ENCODE measurements at places on chromosomes 3 and 15.

DNA sequence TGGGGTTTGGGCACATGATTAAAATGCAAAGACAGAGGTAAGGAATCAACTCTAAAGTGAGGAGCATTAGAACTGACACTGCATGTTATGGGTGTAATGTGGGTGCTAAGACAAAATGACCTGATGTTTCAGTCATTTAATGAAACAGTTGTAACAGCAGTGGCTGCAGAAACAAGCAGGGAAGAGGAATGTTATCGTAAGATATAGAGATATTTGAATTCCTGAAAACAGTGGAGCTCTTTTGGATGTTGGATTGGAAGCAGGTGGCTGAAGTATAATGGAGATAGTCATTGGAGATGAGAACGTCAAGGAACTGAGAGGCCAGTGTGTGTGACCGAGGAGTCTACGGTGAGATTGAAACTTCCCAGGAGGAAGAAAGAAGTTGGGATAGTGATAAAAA lies 1065.2 kb downstream of the ZPLD1 start:
- H3K27me3 ChIP-seq, result no peaks in the 10 kb centered on the region
- H3K4me3 ChIP-seq, result no peak overlapping the region
- H3K36me3 ChIP-seq, result no peaks in the 10 kb centered on the region
- no peaks in the 10 kb centered on the region for H3K4me1 ChIP-seq
- DNase-seq, result no peak

DNA sequence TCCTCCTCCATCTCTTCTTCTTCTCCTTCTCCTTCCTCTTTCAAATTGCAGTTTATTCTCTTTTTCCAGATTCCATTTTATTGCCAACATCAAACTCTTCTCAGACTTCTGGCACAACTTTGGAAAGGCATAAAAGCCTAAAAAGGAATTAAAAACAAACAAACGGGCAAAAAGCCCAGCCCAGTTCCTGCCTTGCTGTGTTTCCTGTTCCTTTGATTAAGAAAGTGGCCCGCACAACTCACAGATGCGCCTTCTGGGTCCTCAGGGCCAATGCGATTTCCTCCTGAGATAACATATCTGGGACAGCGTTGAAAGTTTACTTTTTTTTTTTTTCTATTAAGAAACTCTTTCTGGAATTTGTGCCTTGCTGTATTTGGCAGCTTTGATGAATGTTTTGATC lies 158.7 kb upstream of the UBE3A start:
- no peak overlapping the region for H3K27ac ChIP-seq
- no peak overlapping the region for H3K4me3 ChIP-seq

- H3K27ac ChIP-seq, result no peak overlapping the region
- DNase-seq, result no peak
These were observed 10.6 kb downstream of the HCN4 start for GRCh38 chr15:73357999-73358665.

GRCh38 chr3:133754455-133754854 lies 8.3 kb downstream of the TF start:
- DNase-seq, result no peak
- no peak overlapping the region for H3K27ac ChIP-seq
- no peak overlapping the region for H3K4me3 ChIP-seq
- H3K27me3 ChIP-seq, result no peaks in the 10 kb centered on the region
- no peaks in the 10 kb centered on the region for H3K36me3 ChIP-seq

GRCh38 chr3:129622226-129622874 lies 15.9 kb upstream of the PLXND1 start:
- no peak overlapping the region for H3K27ac ChIP-seq
- peaks cover 8% of the 10 kb centered on the region for H3K27me3 ChIP-seq
- DNase-seq, result no peak
- H3K4me1 ChIP-seq, result peaks cover 14% of the 10 kb centered on the region
- H3K4me3 ChIP-seq, result no peak overlapping the region

DNA sequence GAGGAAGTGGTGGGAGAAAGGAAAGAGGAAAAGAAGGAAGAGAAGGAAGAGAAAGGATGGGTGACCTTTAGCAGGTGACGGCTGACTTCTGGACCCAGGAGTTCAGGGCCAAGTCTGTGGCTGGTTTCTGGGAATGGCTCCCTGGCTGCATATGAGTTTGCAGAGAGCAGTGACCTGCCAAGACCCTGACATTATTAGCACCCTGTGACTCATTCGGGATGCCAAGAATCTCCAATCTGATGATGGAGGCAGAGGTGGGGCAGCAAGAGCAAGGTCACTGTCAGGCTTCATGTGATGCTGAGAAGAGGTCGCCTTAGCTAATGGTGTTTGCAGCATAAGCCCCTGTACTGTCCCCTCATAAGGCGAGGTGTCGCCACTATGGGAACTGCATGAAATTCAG lies 42.6 kb downstream of the MYZAP start:
- peaks cover 2% of the 10 kb centered on the region for H3K27me3 ChIP-seq
- no peak overlapping the region for H3K4me3 ChIP-seq
- no peaks in the 10 kb centered on the region for H3K36me3 ChIP-seq
- no peak overlapping the region for H3K27ac ChIP-seq
- no peaks in the 10 kb centered on the region for H3K4me1 ChIP-seq
- DNase-seq, result no peak

- peaks cover 11% of the 10 kb centered on the region for H3K4me1 ChIP-seq
- H3K4me3 ChIP-seq, result no peak overlapping the region
- H3K27ac ChIP-seq, result no peak overlapping the region
- H3K27me3 ChIP-seq, result no peaks in the 10 kb centered on the region
These were observed 31.2 kb upstream of the SRP14 start for GRCh38 chr15:40070166-40070557.

DNA sequence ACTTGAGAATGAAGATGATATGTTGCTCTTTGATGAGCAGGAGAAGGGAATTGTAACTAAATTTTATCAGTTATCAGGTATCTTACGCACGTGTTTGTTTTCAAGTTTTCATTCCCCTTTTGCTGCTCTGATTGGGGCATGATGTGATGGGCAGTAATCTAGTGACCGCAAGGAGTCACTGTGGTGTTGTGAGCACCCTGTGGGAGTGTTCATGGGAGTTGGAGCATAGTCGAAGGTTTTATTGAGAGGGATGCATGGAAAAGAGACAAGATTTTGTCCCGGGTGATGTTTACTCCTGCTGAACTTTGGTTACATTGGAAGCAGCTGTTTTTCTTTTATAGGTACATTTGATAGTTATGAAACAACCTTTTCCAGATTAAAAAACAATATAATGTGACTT lies 2.1 kb downstream of the FAN1 start:
- H3K36me3 ChIP-seq, result peaks cover 20% of the 10 kb centered on the region
- no peak for DNase-seq
- H3K27me3 ChIP-seq, result no peaks in the 10 kb centered on the region
- H3K4me3 ChIP-seq, result no peak overlapping the region
- H3K4me1 ChIP-seq, result peaks cover 34% of the 10 kb centered on the region

DNA sequence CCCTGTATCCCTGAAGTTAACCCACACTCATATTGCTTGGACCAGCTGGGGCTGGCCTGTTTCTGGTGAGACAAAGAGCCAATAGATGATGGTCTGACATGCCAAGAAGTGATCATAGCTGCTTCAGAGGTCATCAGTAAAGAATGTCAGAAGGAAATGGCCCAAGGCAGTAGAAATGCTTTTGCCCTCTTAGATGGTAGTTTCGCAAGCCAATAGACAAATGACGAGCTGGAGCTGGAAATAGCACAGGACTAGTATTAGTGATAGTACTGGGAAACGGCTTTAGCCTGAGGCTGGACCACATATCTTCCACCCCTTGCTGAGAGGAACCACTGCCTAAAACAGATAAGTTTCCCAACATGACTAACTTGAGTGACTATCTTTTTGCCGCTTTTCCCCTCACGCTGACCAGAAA lies 176.1 kb upstream of the THBS1 start:
- no peaks in the 10 kb centered on the region for H3K36me3 ChIP-seq
- H3K4me3 ChIP-seq, result no peak overlapping the region
- H3K27me3 ChIP-seq, result peaks cover 22% of the 10 kb centered on the region
- DNase-seq, result no peak
- H3K4me1 ChIP-seq, result no peaks in the 10 kb centered on the region

DNA sequence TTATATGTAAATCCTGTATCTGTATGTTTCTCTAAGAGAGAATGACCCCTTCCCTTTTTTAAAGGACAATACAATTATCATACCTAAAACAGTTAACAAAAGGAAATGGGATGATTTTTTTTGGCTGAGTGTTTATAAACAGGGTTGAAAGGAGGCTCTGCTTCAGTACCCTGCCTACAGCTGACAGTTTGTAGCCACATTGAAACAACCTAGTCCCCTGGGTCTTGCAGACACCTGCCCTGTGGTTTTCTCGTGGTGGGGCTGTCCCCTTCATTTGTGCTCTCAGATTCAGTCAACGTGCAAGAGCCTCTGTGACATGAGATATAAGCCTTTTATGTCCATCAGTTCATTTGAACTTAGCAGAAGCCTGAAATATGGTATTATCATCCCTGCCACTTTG lies 2.3 kb upstream of the HMCES start:
- H3K36me3 ChIP-seq, result peaks cover 63% of the 10 kb centered on the region
- H3K27ac ChIP-seq, result no peak overlapping the region
- H3K27me3 ChIP-seq, result no peaks in the 10 kb centered on the region

DNA sequence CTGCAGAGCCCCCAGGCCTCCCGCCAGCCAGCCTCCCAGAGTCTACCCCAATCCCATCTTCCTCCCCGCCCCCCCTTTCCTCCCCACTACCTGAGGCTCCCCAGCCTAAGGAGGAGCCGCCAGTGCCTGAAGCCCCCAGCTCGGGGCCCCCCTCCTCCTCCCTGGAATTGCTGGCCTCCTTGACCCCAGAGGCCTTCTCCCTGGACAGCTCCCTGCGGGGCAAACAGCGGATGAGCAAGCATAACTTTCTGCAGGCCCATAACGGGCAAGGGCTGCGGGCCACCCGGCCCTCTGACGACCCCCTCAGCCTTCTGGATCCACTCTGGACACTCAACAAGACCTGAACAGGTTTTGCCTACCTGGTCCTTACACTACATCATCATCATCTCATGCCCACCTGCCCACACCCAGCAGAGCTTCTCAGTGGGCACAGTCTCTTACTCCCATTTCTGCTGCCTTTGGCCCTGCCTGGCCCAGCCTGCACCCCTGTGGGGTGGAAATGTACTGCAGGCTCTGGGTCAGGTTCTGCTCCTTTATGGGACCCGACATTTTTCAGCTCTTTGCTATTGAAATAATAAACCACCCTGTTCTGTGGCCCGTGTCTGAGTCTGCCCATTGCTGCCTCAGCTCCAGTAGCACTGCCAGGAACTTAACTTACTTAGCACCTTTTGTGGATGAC lies 32.2 kb downstream of the PTPN23 start:
- no peaks in the 10 kb centered on the region for H3K27me3 ChIP-seq
- DNase-seq, result no peak
- no peak overlapping the region for H3K4me3 ChIP-seq

DNA sequence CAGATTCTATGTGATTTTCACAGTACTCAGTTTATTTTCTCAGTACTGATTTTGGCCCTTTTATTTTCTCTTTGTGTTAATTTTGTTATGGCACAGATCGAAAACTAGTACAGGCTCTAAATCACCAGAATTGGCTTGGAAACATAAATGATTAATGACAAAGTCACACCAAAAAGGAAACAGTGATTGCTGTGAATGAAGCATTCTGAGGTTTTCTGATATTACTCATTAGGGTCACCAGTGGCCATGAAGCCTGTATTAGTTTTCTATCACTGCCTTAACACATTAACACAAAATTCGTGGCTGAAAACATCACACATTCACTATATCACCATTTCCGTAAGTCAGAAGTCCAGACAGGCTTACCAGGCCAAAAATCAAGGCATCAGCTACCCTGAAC lies 343.0 kb upstream of the THRB start:
- DNase-seq, result no peak
- H3K4me3 ChIP-seq, result no peak overlapping the region
- H3K4me1 ChIP-seq, result no peaks in the 10 kb centered on the region
- H3K27me3 ChIP-seq, result no peaks in the 10 kb centered on the region
- no peaks in the 10 kb centered on the region for H3K36me3 ChIP-seq

DNA sequence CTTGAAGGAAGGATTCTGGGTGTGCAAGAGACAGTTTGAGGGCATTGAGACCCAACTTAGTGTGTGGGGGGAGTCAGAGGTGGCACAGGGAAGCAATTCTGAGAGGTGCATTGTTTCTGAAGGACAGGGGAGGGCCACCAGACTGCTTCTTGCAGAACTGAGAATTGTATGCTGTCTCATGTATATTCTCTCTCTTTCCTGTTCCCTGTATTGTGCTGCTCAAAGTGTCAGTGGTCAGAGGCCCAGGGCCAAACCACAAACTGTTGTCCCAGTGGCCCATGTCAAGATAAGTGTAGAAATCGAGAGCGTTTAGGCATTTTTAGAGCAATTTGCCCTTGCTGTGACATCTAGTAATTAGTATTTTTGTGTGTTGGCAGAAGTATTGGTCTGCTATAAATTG lies 567.1 kb downstream of the EDEM1 start:
- H3K27me3 ChIP-seq, result no peaks in the 10 kb centered on the region
- H3K27ac ChIP-seq, result no peak overlapping the region
- no peak for DNase-seq
- H3K36me3 ChIP-seq, result no peaks in the 10 kb centered on the region

GRCh38 chr3:39905788-39906187 lies 96.4 kb downstream of the MYRIP start:
- H3K27ac ChIP-seq, result no peak overlapping the region
- H3K27me3 ChIP-seq, result no peaks in the 10 kb centered on the region
- no peaks in the 10 kb centered on the region for H3K4me1 ChIP-seq
- H3K4me3 ChIP-seq, result no peak overlapping the region
- DNase-seq, result no peak

GRCh38 chr15:56244038-56244810 lies 545 bp upstream of the RFX7 start:
- H3K27me3 ChIP-seq, result no peaks in the 10 kb centered on the region
- DNase-seq, result peak; percentile 27
- peak overlapping the region; percentile 88 for H3K4me3 ChIP-seq
- H3K27ac ChIP-seq, result peak overlapping the region; percentile 96

Data from activated CD4-positive, alpha-beta T cell treated with anti-CD3 and anti-CD28 coated beads, Interleukin-2, amount 10 ng/mL, durations not matched to agents 7 days and 5 days (primary cell).